ENCODE measurements at places on chromosomes 12 and 14.

GRCh38 chr12:93111773-93112172 is 182.7 kb upstream of the EEA1 start:
- no peak for DNase-seq

DNA sequence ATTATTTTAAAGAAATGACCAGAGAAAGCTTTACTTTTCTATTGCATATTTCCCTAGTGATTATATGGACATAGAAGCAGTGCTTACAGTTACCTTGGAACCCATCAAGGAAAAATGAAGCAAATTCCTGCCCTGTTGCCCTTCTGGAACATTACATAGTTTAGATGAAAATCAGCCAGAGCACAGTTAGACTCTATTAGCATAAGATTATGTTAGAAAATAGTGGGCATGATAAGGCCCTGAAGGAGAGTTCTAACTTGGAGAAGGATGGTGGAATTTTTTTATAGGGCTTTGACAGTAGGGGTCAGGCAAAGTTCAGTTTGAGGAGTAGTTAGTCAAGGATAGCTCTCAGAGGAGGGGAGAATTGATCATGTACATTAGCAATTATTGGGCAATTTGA is 74.3 kb downstream of the FUT8 start:
- DNase-seq, result no peak

GRCh38 chr12:42625611-42626010 is 36.1 kb upstream of the PRICKLE1 start:
- no peak for DNase-seq

GRCh38 chr14:95162641-95163040 is 5.3 kb upstream of the DICER1 start:
- DNase-seq, result no peak

DNA sequence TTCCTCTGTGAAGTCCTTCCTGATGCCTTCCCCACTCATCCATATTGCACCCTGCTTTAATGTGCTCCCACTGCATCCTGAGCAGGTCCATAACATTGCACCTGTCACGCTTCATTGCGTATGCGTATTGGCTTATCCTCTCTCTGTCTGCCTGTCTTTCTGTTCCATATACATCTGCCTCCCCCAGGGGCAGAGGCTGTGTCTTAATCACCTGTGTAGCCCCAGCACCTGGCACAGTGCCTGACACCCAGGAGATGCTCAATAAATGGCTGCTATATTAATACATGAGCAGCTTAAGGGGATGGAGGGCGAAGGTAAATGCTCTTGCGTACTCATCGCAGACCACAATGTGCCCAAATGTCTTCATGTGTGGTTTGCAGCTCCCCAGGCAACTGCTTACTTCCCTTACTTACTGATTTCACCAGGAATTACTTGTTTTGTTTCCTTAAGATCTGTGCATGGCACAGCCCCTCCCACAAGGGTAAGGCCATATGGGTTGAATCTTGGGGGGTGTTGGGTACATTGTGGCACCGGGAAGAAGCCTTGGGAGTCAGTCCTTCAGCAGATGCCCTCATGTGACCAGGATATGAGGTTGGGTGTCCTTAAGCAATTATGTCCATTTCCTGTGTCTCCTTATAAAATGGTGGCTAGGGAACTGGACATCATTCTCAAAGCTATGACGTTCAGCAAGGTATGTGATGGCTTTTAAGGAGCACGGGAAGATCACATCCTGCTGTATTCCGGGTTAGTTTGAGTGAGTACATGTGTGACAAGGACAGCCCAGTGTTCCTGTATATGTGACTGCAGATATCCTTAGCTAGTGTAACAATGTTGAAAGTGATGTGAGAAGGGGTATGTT is 848 bp upstream of the CPNE6 start:
- no peak for DNase-seq

DNA sequence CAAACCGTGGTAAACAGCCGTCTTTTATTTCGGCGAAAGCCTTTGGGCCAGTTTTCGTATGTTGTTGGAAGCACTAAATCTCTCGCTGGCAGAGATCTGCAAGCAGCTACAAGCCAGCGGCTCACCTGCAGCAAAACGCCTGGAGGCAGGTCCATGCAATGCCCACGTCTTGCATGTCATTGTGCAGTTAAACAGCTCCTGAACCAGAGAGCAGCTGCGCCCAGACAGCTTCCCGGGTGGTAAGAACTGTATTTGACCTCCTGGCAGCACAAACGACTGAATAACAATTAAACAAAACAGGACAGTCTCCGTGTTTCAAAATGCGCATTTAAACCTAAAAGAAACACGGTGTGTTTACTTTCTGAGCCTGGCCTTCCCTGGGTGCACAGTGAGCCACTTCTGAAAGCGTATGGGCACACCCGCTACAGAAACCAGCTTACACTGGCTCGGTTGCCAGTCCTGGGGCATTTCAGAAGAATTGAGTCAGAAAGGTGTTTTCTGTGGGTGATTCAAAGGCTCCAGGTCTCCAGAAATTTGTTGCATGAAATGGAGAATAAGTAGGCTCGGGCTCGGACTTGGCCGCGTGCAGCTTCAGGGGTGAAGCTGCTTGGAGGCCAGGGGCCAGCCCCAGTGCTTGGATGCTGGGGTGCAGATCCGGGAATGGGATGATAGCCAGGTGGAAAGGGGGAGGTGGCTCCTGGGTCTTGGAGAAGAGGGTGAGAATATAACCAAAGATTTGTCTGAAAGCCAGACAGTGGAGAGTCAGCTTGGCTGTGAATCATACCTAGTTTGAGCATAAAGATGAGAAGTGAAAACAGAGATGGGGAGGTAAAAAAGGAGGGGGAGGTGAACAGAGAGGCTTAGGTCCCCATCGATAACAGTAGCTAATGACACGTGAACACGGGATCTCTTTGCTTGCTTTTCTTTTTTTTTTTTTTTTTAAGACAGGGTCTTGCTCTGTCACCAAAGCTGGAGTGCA is 24.9 kb upstream of the FZD10 start:
- no peak for DNase-seq

DNA sequence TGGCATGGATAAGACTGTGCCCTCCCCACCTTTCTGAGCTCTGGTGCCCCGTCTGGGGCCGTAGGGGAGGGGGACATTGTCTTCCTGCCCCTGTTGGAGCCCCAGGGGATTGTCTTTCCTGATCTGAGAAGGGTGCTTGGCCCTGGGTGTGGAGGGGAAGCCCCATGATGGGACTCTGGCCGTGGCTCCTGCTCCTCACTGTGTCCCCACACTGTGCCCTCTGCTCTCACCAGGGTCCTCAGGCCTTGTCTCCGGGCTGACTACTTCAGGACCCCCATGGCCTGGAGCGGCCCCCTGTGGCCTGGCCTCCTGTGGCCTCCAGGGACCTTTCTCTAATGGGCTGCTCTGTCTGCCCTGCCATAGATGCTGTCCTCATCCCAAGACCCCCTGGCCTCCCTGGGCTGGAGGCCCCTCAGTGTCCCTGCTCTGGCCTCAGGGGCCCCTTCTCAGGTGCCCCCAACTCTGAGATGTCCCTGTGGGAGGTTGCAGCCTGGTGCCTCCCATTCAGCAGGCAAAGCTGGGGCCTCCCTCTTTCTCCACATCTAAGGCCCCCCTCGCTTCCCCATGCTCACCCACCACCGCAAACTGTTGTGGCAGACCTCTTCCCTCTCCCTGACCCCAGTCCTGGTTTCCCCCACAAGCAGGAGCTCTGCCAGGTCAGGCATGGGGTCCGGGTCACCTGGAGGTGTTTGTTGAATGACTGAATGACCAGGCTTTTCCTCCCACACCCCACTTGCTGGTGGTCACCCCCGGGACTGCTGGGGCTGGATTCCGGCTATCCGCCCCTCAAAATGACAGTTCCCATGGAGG is 4.0 kb downstream of the KIF26A start:
- DNase-seq, result no peak

DNA sequence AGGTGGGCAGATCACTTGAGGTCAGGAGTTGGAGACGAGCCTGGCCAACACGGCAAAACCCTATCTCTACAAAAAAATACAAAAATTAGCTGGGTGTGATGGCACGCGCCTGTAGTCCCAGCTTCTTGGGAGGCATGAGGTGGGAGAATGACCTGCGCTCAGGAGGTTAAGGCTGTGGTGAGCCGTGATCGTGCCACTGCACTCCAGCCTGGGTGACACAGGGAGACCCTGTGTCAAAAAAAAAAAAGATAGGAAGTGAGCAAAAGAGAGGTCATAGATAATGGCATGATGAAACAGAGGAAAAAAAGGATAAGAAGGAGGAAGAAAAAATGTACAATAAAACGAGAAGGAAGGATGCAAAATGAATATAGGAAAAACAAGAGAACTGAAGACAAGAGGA is 159.5 kb downstream of the ETV6 start:
- DNase-seq, result no peak

GRCh38 chr12:52691076-52691840 is 11.1 kb upstream of the KRT1 start:
- DNase-seq, result peak; percentile 25

GRCh38 chr12:4139191-4139590 is 134.4 kb upstream of the CCND2 start:
- no peak for DNase-seq

DNA sequence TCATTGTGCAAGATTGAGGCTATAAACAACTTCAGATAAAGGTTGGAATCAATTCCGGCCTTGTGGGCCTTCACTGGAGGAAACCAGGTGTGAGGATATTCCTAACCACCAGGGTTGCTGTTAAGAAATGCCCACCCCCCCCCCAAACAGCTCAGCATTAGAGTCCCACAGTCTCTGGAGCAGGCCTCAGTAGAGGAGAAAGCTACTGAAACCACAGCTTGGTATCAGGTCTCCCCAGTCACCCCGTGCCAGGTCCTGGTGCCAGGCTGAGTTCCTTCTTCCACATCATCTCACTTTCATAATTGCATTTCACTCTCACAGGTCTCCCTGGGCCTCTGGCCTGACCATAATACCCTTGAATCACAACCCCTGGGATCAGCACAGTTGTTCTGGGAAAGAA is 12.5 kb downstream of the GALNT6 start:
- no peak for DNase-seq

DNA sequence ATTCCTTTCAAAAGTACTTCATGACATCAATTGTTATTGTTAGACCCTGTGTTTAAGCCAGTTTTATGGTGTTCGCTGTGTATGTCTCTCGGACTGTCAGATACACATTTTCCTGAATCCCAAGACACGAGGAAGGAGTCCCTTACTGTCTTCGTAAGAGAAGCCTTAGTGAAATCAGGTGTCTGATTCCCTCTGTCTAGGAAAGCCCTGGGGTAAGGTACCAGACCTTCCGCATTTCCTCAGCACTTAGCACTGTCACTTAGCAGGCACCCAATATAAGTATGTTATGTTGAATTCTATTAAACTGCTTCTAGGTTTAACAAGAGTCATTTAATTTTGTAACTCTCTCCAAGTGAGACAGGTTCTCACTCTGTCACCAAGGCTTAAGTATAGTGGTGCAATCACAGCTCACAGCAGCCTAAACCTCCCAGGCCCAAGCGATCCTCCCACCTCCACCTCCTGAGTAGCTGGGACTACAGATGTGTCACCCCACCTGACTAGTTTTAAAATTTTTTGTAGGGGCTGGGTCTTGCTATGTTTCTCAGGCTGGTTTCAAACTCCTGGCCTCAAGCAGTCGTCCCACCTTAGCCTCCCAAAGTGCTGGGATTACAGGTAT is 111.0 kb downstream of the BBS10 start:
- DNase-seq, result no peak

DNA sequence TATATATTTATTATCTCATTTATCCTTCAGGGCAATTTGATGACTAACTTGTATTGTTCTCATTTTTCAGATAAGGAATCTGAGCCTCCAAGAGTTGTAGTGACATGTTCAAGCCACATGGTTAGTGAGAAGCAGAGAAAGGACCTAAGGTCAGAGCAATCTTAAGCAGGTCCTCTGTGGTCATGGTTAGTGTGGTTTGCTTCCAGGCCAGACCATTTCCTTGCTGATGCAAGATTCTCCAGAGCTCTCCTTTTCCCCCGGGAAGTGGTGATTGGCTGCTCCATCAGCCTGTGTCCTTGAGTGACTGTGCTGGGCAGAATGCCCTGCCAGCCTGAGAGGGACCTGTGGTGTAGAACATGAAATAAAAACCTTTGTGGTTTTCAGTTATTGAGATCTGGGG is 141.3 kb downstream of the KTN1 start:
- no peak for DNase-seq

DNA sequence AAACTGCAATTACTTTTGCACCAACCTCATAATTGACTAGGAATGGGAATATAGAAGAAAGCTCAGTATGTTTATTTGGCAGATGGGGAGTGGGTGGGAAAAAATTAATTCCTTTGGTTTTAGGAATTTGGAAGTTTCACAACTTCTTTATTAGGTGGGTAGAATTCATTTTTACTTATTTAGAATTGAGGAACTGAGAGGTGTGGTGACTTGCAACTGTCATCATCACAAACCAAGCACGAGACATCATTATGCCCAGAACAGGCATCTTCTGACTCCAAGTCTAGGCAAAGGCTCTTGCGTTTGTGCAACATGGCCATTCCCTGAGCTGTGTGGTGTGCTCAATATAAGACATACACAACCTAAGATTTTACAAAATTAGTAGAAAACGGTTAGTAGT is 380.0 kb downstream of the ATP23 start:
- no peak for DNase-seq

DNA sequence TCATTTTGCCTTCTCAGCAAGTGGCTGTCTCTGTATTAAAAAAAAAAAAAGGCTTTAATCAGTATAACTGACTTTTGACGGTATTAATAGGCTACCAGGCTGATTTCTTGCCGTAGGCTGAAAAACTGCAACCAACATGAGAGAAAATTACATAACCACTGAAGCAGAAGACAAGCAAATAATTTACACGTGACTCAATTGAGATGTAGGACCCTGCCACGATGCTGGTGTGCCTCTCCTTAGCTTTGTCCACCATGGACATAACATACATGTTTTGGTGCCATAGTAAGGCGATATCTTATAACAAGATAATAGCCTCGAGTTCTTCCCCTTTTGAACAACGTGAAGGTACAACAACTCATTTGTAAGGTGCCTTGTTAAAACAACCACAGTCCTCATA is 88.7 kb upstream of the GRIP1 start:
- DNase-seq, result no peak

Measured in stimulated activated CD4-positive, alpha-beta T cell treated with anti-CD3 and anti-CD28 coated beads, TNF-alpha, amount 100 ng/mL, for 1 hour (primary cell).